ENCODE measurements at places on chromosomes 3 and 15.

GRCh38 chr3:106943071-106943470, 434.2 kb upstream of the CCDC54 start:
- DNase-seq: no peak

DNA sequence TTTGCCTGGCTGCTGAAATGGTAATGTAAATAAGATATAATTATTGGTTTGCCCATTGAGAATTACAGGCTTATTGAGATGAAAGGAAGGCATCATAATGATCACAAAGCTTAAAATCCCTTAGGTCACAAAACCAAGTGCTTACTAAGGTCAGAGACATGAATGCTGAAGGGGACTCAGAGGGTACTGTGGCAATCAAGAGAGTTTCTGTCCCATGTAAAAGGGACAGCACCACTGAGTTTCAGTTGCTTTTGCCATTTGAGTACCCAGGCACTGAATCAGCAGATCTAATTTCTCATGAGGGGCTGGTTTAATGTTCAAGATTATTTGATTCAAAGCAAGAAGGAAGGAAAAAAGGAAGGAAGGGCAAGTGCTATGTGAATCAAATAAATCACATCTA, 127.0 kb downstream of the PLOD2 start:
- no peak for DNase-seq

- DNase-seq: no peak
These were observed 177.4 kb upstream of the TRIM42 start for GRCh38 chr3:140500473-140500872.

DNA sequence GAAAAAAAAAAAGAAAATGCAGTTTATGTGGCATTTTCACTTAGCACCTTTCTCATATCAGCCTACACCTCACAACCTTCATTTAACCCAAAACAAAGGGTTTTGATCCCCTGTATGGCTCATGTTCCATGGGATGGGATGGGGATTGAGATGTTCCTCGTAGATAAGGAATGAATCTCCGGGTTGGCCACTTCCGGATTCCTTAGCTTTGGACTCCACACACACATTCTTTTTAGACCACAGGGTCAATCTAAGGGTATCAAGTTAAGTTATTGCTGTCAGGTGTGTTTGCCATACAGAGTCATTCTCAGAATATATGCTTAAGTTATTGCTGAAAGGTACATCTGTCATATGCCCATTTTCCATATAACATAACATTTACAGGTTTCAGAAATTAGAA, 301.4 kb upstream of the TGFBR2 start:
- no peak for DNase-seq

- no peak for DNase-seq
These were observed 18.9 kb upstream of the AP4E1 start for GRCh38 chr15:50889589-50889988.

GRCh38 chr3:194069421-194070219, 66.3 kb upstream of the HES1 start:
- DNase-seq: no peak

DNA sequence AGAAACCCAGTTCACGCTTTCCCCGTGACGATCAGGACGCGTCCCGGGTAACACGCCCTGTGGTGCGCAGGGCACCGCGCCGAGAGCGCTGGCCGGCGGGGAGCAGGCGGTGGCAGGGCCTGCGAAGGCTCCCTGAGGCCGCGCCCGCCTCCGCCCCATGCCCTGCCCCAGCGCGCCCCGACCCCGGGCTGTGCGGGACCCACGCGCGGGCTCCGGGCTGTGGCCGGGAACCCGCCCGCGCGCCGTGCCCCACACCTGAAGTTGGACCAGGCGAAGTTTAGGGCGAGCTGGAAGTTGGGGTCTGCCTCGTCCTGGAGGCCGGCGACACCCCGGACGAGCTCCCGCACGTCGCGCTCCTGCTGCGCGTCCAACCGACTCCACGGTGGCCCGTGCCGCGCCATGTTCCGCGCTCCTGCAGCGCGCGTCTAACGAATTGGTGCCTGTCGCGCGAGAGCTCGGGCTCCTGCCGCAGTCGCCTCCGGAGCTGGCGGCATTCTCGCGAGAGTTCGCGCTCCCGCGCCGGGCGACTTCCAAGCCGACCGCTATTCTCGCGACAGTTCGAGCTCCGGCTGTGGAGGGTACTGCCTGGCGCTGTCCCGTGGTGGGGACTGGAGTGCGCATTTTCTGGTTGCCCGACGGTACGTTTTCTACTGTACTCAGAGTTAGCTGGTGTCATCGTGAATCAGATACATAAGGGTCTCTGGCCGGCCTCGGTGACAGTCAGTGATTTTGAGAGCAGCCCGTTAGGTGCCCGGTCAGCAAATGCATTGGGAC, at the start of gene TUBGCP5:
TSS of gene TUBGCP5 (minus strand) at position 427 of the 774 bp plus-strand sequence. CDS start at position 401, 26 bp downstream.
- peak; percentile 92 for DNase-seq

GRCh38 chr3:194489736-194490612, 3.2 kb upstream of the ATP13A3 start:
- no peak for DNase-seq

DNA sequence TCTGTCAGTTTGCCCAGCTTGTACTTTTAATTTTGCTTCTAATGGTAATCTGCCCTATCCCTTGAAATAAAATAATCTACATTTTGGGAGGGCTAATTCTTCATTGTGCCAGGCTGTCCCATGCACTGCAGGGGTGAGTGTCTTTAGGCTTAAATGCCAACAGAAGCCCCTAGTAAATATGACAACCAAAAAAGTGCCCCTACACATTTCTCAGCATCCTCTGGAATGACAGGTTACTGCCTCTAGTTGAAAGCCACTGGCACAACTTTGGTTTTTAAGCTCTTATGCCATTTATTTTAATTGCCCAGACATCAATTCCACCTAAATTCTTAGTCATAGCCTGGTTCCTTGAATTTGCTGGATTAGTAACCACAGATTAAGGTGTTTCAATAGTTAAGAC, 3.4 kb downstream of the EPM2AIP1 start:
- DNase-seq: no peak

DNA sequence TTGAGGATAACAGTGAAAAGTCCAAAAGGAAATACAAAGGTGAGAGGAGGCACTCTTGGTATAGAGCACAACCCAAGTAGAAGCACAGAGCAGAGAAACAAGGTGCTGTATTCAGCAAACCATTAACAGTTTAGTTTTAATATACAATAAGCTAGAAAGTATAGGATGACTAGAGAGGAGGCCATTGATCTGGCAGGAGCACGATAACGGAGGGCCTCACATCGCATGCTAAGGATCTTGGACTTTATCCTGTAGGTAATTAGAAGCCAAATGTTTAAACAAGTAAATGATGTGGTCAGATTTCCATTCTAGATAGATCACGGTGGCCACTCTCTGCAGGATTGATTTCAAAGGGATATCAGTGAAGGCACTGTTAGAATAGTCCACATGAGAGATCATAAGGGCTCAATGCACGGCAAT, 935.0 kb downstream of the ROBO1 start:
- DNase-seq: no peak

DNA sequence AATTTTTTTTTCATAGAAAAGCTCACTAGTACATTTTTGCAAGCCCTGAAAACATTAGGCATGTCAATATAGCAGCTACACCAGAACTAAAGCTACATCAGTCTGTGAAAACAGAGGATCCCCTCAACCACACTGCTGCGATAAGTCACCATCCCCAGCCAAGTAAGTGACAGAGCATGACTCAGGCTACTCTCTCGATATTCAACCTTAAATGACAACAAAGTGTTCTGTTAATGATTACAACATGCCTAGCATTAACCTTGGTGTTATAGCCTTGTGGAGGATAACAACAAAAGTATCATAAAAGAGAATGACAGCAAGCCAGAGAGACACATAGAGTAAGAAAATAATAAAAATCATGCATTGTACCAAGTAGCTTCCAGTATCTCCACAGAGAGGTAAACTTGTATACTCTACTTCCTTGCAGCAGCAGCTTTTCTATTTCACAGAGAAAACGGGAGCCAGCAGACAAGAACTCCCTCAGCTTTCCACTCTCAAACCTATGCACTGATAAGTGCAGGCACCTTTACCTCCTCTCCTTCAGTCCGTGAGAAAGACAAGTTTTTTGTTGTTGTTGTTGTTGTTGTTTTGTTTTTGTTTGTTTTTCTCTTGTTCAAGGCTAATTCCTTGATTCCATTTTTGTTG, 76.6 kb downstream of the GBE1 start:
- DNase-seq: no peak

- DNase-seq: no peak
These were observed 85.0 kb downstream of the MECOM start for GRCh38 chr3:169578381-169579024.

- DNase-seq: peak; percentile 66
These were observed 34.3 kb downstream of the CCR3 start for GRCh38 chr3:46276497-46277099.

- no peak for DNase-seq
These were observed 5.4 kb downstream of the CYFIP1 start for GRCh38 chr15:22974745-22975144.

DNA sequence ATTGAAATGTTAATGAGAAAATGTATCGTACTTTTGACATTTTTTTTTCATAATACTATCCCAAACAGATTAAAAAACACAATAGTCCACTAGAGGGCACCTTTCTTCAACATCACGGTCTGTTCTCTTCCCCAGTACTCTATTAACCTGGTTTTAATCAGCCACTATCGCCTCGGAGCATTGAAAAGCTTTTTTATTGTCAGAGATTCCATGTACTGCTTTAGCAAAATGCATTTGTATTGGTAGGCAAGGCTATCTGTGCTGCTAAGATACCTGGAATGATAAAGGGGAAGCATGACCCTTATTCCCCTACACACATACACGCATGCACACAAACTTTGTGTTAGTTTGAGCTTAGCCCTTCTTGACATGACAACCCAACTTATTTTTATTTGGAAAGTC, 160.1 kb upstream of the IL12A start:
- no peak for DNase-seq

GRCh38 chr15:56082263-56082761, 88.9 kb upstream of the NEDD4 start:
- DNase-seq: no peak

DNA sequence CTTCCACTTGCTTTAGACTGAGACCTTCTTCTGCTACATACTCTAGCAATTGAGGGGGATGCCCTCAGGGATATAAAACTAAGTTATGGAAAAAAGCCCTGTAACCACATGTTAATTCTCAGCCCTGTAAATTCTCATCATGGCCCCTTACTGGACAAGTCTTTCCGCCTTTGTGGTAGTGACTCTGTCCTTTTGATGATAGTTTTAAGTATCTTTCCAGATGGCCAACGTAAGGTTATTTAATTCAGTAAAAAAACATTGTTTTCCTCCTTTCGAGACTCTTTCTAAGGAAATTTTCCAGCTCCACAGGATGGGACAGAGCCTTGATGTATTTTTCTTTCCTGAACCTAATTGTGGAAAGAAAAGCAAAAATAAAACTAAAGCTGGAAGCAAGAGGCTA, 25.3 kb upstream of the TM4SF4 start:
- DNase-seq: no peak

GRCh38 chr15:92711457-92711831, 55.9 kb upstream of the FAM174B start:
- no peak for DNase-seq

DNA sequence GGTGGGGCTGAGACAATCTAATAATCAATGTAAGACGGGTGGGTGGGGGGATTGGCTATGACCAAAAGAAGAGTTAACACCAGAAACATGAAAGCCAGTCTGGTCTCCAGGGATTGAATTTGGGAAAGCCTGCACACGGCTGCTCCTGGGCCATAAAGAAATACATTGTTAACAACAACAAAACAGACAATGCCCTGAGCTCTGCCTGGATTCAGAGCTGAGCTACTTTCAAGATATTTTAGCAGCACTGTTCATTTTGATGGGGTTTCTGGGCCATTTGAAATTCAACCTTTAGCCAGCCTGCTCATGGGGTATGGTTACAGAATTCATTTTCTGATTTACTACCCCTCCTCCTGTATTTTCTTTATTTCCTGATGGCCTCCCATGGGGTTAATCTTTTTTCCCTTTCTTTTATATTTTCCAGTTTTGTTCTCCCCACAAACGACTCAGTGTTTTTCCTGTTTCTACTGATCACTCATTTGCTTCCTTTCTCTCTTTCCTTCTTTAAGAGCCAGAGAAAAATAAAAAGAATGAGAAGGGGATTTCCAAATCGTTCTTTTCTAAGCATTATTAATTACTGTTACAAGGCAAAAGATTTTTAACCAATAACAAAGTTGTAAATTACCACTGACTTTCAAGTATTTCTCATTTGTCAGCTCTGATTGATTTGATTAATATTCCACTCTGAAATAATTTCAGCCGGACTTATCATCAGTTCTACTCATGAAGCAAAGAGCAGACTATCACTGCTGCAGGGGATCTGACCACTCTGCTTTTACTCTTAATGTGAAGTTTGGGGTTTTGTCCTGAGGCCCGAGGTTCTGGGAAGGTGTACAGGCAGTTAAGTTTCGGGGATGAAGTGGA, 19.6 kb downstream of the NR2F2 start:
- DNase-seq: no peak

DNA sequence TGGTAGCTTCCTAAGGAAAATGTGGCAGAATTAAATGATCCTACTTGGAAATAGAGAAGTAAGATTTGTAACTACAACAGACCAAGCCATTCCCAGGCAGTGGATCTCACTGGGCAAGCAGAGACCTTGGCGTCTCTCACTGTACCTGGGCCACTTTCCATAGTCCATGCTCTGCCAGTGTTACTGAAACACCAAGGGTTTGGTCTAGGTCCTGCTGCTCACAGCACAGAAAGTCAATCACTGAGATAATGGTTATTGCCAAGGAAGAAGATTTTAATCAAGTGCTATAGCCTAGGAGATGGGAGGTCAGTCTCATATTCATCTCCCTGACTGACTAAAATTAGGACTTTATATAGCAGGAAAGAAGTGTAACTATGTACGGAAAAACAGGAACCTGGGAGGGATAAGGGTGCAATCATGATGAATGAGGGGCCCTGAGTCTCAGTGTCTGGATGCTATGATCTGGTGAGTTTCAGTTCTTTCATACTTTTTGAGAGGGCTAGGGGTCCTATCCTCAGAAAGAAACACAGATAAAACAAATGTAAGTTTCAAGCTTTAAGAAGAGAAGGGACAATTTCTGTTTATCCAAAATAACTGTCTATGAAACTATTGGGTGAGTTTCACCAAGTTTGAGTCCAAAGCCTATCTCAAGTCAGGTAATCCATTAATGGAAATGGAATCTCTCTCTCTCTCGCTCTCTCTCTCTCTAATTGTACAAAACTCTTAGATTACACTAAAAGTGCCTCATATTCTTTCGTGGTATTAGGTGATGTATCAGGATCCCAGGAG, 20.6 kb downstream of the GPR15 start:
- DNase-seq: no peak

Data from activated T-cell treated with anti-CD3 and anti-CD28 coated beads for 4 hours (primary cell).